Activated T-cell treated with anti-CD3 and anti-CD28 coated beads for 1 hour (primary cell): ENCODE measurements at places on chromosomes 3 and 15.

DNA sequence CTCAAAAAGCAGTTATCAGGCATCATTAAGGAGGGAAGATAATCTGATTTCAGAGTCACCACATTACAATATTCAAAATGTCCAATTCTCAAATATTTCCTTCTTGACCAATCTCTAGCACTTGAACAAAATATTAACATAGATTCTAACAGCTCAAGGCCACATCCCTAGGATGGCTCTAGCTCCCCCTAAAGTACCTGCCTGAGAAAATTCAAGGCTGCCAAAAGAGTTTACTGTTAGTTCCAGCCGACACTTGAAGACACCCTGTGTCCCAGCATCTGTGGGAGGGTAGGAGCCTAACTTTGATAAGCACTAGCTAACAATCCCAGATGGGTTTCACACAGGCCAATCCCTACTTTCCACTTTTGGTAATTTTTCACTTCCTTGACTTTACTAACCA lies 10.4 kb downstream of the NSMCE3 start:
- DNase-seq: no peak

DNA sequence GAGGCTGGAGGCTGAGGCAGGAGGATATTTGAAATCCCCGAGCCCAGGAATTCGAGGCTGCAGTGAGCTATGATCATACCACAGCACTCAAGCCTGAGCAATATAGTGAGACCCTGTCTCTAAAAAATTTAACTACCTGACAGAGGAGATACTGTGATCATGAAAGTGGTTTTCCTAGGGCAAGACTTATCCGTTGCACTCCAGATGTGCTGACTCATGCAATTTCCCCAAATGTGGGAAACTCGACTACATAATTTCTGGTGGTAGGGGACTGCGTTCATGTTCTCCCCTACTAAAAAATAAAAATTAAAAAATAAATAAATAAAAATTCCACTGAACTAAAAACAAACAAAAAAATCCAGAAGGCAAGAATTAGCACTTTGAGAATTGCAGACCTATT lies 271.7 kb downstream of the SHQ1 start:
- DNase-seq: no peak

GRCh38 chr3:191499307-191500080 lies 38.5 kb downstream of the PYDC2 start:
- no peak for DNase-seq

DNA sequence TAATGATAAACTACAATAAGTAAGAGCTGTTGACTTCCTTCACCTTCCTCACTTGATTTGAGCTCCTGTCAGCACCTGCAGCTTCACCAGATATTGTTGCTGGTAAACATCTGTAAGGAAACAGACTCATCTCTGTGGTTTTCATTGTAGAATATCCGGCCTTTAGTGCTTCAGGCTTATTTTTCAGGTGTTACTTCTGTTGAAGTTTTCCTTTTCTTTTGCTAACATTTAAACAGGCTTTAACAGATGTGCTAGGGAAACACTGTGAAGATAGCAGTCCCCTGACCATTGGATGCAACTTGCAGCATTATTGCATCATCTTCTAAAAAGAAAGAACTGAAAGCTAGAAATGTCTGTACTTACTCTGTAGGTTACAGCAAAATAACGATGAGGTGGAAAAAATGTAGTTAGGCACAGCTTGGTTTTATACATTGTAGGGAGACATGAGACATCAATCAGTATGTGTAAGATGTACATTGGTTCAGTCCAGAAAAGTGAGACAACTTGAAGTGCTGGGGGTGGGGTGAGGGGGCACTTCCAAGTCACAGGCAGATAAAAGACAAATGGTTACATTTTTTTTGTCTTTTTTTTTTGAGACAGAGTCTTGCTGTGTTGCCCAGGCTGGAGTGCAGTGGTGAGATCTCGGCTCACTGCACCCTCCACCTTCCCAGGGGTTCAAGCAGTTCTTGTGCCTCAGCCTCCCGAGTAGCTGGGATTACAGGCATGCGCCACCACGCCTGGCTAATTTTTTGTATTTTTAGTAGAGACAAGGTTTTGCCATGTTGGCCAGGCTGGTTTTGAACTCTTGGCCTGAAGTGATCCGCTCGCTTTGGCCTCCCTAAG lies 10.2 kb downstream of the EDEM1 start:
- DNase-seq: no peak

GRCh38 chr3:152076148-152076547 lies 192.6 kb upstream of the MBNL1 start:
- DNase-seq: no peak

DNA sequence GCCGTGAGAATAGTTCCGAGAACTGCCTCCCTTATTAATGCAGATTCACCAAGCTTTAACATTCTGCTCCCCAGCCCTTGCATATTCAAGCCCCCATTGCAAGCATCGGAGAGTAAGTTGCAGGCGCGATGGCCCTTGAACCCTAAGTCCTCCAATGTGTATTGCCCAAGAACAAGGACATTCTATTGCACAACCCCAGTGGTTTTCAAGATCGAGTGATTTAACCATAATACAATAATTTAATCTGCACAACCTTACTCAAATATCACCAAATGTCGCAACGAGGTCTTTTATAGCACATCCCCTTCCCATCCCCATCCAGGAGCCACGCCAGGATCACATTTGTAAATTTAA lies 21.7 kb upstream of the PLXND1 start:
- no peak for DNase-seq

DNA sequence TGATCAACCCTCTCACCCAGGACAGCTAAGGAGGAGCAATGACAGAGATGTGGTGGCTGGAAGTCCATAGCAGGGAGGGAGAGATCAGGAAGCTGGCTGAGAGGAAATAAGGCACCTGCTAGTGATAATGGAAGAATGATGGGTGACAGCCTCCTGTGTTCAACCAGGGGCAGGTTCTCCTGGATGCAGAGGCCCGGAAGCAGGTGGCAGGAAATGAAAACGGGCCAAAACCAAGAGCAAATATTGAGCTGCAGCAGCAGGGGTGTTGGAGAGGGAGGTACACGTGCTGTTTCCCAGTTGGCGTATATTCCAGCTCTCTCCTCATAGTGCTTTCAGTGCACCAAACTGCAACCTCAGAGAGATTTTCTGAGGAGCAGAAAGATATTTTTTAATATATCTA lies 213.4 kb upstream of the TBL1XR1 start:
- DNase-seq: no peak

GRCh38 chr3:71011565-71012287 lies 571.8 kb downstream of the FOXP1 start:
- no peak for DNase-seq

DNA sequence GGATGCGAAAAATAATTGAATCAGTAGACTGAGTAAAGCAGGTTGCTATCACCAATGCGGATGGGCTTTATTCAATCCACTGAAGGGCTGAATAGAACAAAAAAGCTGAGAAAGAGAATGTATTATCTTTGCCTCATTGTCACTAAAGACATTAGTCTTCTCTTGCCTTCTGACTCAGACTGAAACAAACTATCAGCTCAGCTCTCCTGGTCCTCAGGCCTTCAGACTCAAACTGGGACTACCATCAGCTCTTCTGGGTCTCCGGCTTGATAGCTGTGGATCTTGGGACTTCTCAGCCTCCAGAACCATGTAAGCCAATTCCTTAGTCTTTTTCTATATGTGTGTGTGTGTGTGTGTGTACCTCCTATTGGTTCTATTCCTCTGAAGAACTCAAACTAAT lies 12.6 kb downstream of the IFT57 start:
- no peak for DNase-seq

- no peak for DNase-seq
Observed at GRCh38 chr3:47047673-47048072, 68.2 kb downstream of the NBEAL2 start.

- no peak for DNase-seq
Observed at GRCh38 chr3:152610622-152611021, 224.3 kb upstream of the P2RY1 start.

- DNase-seq: no peak
Observed at GRCh38 chr15:28181366-28181765, 82.3 kb upstream of the OCA2 start.

DNA sequence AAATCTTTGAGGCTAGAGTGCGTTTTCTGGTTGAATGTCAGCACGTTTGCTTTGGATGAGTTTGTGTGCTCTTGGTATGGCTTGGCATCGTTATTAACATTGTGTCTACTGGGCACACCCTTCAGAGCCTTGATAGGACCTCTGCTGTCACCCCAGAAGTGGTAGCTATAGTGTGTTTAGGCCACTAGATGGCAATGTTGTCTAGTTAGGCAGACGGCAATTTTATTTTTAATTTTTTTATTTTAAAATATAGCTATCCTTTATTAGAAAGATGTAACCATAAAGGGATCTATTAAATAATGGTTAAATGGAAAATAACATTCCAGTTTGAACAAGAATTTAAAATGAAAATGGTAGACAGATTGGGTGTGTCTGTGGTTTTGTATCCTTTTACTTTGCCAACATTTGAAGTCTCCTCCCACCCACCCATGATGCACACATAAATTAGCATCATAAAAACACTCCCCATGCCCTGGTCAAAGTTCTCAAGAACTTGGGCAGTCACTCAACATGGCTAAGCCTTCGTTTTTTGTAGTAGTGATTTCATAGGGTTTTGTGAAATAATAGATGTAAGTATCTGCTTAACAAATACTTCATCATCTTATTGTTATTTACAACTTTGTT lies 200.7 kb downstream of the KCNH8 start:
- DNase-seq: no peak

GRCh38 chr3:4398120-4398940 lies 68.7 kb downstream of the SUMF1 start:
- DNase-seq: no peak

GRCh38 chr3:98726084-98726483 lies 37.1 kb upstream of the ST3GAL6 start:
- no peak for DNase-seq

- no peak for DNase-seq
Observed at GRCh38 chr3:96266395-96267190, 547.8 kb upstream of the EPHA6 start.

DNA sequence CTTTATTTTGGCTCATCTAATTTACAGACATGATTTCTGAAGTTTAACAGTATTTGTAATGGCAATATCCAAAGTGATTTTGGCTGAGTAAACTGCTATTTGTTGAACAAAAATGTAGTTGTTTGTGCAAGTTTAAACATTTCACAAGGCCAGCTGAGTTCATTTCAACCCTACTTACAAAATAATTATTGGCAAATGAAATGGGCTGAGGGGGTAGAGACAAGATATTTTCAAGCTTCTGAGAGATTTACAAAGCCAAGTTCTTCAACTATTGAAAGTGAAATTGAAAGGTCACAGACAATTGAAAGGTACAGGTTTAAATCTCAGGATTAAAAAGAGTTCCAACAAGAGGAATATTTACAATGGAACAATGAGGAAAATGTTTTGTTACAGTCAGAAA lies 77.1 kb downstream of the DUT start:
- DNase-seq: no peak

DNA sequence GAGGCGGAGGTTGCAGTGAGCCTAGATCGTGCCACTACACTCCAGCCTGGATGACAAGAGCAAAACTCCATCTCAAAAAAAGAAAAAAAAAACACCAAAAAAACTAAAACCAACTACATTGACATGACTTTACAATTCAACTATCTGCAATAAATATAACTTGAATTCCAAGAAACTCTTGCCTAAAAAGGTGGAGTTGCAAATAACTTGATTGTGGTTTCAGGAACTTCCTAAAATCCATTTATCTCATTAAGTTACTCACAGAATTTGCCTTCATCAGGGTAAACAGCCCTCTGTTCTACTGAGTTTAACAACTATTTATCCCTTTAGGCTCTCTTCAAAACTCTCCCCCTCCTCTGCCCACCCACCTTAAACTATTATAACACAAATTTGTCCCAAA lies 2.7 kb upstream of the MAPK6 start:
- no peak for DNase-seq

- no peak for DNase-seq
Observed at GRCh38 chr3:52848617-52849016, 13.8 kb upstream of the MUSTN1 start.

GRCh38 chr15:48244921-48245320 lies 38.8 kb downstream of the SLC12A1 start:
- no peak for DNase-seq

DNA sequence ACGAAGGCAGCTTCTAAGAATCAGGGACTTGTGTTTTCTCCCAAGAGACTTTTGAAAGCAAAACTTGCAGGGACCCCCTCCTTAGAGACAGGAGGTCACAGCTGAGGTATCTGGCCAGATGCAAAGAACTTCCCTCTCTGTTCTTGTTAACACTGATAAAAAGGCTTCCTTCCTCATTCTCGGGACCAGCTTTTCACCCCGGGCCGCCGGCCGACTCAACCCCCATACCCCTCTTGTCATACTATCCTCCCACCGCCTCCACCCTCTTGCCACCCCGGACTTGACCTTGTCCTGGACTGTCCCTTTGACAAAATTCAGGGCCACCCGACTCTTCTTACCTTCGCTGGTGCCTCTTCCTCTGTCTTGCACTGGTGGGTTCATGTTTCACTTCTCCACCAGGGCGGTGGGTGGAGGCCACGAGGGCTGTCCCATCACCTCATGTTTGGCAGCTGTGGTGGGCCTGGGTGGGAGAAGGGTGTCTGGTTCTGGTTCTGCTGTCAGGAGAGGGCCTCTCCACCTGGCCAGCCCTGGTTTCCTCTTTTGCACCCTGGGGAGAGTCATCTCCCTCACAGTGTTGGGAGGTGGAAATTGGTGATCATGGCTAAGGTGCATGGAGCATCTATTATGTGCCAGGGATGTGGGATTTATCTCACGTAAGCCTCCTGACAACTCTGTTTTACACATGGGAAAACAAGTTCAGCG lies 32.5 kb downstream of the BHLHE40 start:
- DNase-seq: no peak

GRCh38 chr3:115415246-115415996 lies 207.9 kb upstream of the GAP43 start:
- no peak for DNase-seq

DNA sequence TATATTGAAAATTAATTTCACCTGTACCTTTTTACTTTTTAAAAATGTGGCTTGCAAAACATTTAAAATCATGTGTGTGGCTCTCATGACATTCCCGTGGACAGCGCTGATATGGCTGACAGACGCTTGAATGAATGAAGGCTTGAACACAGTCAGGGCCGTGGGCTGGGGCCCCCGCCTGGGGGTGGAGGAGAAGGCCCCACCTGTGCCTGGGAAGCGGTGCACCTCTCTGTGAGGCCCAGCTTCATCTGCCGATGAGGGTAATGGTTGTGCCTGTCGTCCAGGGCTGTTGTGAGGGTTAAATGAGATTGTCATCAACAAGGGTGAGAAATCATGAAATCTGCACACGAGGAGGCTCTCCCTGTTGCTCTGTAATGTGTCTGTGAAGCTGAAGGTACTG lies 85.9 kb upstream of the PRR23E start:
- DNase-seq: no peak

GRCh38 chr15:22806664-22807063 lies 20.2 kb downstream of the NIPA1 start:
- DNase-seq: no peak

- DNase-seq: no peak
Observed at GRCh38 chr3:186589121-186589520, 18.6 kb downstream of the DNAJB11 start.

DNA sequence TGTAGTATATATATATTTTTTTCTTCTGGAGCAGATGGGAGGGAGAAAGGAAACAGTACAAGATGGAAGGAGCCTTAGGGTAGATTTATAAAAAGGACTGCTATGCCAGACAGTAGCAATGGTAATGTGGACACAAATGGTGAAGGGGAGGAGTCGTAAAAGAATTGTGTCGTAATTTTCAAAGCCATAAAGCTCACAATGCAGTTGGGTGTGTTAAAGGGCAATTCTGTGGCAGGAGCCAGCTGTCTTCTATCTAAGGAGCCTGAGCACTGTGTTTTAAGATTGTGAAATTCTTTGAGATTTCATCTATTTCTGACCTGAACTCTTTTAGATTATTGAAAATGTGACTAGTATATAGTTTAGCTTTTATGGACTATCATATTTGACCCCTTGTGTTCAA lies 58.9 kb downstream of the CNOT10 start:
- DNase-seq: no peak

- DNase-seq: no peak
Observed at GRCh38 chr3:119673875-119674274, 3.3 kb downstream of the COX17 start.
